Glutamatergic neuron (in vitro differentiated cells): ENCODE measurements at places on chromosomes 3 and 15. TPM values are rescaled to one million over a fixed set of nuclear protein-coding genes. Genes with fewer than 3 reads are reported as not detected.

FANCD2OS gene
- total RNA-seq = not detected

ALDH1A3 gene
- total RNA-seq = 2.8 TPM

PDE8A gene
- total RNA-seq = 5.7 TPM

NR2E3 gene
- 0.69 TPM for total RNA-seq

SAMMSON gene
- total RNA-seq = not detected

PLSCR2 gene
- not detected for total RNA-seq

C3orf20 gene
- not detected for total RNA-seq

SIDT1 gene
- not detected for total RNA-seq

MAP6D1 gene
- total RNA-seq = 10.2 TPM

ECE2 gene
- 1.6 TPM for total RNA-seq

LMAN1L gene
- not detected for total RNA-seq

RTP1 gene
- total RNA-seq = not detected

CATSPER2 gene
- total RNA-seq = 6.9 TPM

REC114 gene
- not detected for total RNA-seq

SEMA7A gene
- 16.2 TPM for total RNA-seq

SEC22C gene
- total RNA-seq = 36.9 TPM

CSPG5 gene
- total RNA-seq = 0.76 TPM

NR1I2 gene
- total RNA-seq = not detected

CCRL2 gene
- not detected for total RNA-seq

CFAP92 gene
- 0.15 TPM for total RNA-seq

CNTN3 gene
- 2.2 TPM for total RNA-seq

SLC6A20 gene
- total RNA-seq = not detected

GOLGA6L7 gene
- not detected for total RNA-seq

GP9 gene
- not detected for total RNA-seq

TMEM212 gene
- not detected for total RNA-seq

ZNF662 gene
- total RNA-seq = 16.3 TPM

P3H2 gene
- total RNA-seq = 28.6 TPM
